Activated B cell treated with CpG ODN at 0.5 μM for 24 hours (primary cell): ENCODE measurements at places on chromosomes 4 and X.
A peak's percentile ranks its signal among the peaks of the same experiment; 100 is the strongest.

- no peak for DNase-seq
Observed at GRCh38 chr4:8112036-8112576, 46.5 kb downstream of the ABLIM2 start.

GRCh38 chrX:132855780-132856341 is 102.6 kb downstream of the HS6ST2 start:
- DNase-seq, result no peak

DNA sequence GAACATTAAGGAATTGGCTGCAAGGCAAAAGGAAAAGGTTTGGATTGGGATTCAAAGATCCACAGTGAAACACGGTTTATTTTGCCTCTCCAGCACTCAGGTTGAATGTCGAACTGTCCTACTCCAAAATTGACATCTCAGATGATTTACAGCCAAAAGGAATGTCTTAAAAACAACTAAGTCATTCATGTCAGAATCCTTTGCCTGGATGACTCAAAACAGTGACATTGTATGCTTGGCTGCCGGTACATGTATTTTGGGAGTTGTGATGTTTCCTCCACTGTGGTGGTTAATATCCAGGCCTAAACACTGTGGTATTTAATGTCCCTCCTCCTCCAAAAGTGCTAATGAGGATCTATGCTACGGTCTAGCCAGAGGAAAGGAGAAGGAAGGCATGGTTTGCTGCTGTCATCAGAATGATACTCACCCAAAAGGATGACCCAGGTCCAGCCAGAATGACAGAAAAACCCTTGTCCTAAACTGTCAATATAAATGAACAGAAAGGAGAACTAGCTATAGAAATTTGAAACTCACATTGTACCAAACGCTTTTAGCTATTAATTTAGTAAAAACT is 20.9 kb downstream of the PGM2 start:
- DNase-seq, result no peak

DNA sequence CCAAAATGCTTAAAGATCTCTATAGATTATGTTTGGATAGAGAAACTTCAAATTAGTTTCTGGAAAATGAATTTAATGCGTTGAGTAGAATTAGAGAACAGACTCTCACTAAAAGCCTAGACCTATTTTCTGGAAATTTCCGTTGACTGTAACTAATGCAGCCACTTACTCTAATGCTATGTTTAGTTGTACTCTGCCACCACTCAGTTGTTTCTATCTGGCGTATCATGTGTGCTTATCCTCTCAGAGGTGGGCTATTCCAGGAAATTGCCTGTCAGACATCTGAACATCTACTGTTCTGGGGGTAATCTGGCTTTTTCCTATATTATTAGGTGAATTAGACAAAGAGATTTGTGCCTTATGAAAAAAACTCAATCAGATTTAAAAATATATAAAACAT is 347.1 kb upstream of the FSTL5 start:
- DNase-seq, result no peak

GRCh38 chr4:152022543-152022942 is 261.7 kb upstream of the GATB start:
- no peak for DNase-seq

- no peak for DNase-seq
Observed at GRCh38 chrX:44303119-44303518, 40.4 kb downstream of the EFHC2 start.

DNA sequence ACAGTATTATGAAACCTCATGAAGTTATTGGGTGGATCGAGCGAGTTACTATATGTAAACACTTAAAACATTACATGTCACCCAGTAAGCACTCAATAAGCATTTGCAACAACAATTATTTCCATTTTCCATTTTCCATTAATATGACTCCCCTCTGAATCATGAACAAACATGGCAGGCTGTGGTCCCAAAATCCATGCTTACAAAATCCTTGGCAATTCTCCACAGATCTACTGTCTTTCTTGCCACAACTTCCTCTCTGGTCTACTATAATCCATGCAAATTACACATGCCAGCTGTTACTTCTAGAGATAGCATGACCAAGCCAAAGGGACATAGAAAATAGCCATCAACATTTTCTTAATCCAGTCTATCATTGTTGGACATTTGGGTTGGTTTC is 22.0 kb downstream of the ASB11 start:
- no peak for DNase-seq

GRCh38 chr4:186104114-186104889 is at the start of gene FAM149A:
TSS of gene FAM149A (plus strand) at chr4:186104704.
- peak; percentile 24 for DNase-seq

DNA sequence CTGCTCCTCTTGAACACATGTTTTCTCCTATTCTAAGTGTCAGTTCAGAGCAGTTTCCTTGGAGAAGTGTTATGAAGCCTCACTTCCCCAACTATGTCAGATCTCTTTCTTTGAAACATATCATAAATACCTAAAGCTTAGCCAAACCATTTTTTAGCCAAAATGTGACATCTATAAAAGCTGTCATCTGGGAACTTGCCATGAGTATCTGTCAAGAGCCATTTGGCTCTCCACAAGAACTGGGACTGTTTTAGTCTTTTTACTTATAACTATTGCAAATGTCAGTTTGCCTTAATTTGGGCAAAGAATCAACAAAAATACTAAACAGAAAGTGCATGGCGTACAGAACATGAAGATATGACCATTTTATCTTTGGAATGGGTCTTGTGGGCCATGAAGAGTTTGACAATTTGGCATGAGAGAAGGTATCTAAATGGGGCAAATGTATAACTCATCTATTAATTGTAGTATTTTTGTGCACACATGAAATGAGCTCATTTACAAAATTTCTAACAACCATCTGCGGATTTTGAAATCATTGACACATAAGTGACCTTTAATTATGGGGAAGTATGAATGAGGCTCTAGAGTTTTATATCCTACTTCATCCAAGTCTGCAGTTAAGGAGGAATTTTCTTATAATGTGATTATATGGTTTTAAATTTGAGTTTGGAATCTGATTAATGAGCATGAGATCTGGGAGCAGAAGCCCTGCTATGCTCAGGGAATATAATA is 129.1 kb upstream of the PACRGL start:
- no peak for DNase-seq

DNA sequence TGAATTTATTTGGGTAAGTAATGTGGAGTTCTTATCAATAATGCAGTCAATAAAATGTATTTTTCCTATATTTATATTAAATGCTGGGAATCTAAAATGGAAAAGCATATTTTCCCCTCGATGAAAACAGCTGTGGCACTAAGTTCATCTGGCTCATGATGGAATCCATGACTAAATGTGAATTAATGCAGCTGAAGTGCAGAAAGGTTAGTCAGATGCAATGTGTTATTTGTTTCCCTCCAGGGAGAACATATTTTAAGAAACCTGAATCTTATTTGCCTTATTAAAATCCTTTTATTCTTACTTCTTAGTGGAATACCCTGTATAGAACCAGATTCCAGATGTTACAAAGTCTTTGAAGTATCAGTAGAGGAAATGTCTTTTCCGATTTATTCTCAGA is 247.9 kb downstream of the ARHGAP24 start:
- no peak for DNase-seq

- DNase-seq, result no peak
Observed at GRCh38 chrX:138923805-138924204, 212.3 kb upstream of the FGF13 start.

GRCh38 chr4:107299646-107300045 is 263.5 kb upstream of the DKK2 start:
- no peak for DNase-seq

DNA sequence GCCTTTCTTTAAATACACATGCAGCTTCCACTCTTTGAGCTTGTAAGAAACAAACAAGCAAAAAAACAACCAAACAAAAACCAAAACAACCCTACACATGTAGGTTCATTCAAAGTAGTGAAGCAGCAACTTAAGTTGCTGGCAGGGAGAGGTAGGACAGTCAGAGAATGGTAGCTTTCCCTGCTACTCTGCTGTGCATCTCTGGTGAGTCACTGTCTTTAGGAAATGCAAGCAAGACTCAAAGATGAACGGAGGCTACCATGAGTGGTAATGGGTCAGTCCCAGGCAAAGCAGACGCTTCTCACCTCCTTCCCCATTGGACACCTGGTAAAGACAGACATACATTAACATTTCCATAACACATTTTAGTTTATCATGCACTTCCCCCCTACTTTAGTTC is 43.2 kb downstream of the PGRMC2 start:
- DNase-seq, result no peak
